GM12865 (cell line): ENCODE measurements at places on chromosomes 1 and 21.

GRCh38 chr1:43348809-43349593, 9.8 kb upstream of the CDC20 start:
- peak; percentile 93 for DNase-seq

GRCh38 chr1:41615981-41616380, 131.5 kb upstream of the EDN2 start:
- no peak for DNase-seq

- DNase-seq: no peak
Measured at GRCh38 chr1:162381383-162381782, at the start of gene C1orf226. Gene C1orf226, plus strand, starts transcription at chr1:162381728. Its CDS starts 174 bp downstream, at chr1:162381902.

GRCh38 chr1:162966613-162967012, 102.5 kb upstream of the RGS4 start:
- no peak for DNase-seq

DNA sequence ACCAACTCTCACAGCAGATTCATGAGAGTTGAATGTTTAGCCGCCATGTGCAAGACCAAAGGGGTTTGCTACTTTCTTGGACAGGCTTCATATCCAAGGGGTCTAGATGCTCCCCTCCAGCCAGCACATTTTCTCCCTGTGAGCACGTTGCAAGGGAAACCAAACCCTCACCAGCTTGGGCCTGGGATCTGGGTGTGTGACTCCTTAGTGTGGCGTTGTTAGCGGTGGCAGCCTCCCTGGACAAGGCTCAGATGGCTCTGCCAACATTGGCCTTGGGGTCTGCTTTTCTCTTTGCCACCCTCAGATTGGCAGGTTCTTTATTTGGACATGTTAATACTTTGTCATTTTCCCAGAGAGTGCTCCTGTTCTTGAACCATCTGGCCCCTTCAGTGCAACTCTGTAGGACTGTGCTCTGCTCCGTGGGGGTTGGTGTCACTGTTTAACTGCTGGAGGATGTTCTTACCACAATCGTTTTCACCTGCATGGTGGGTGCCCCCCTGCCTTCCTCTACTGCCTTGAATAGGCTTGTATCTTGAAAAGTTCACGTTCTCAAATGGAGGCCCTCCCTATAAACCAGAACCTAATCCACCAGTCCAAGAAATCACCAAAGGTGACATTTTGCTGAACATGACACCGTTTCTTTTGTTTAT, 13.4 kb downstream of the ABCG1 start:
- peak; percentile 50 for DNase-seq

GRCh38 chr21:45338311-45339017, 50.8 kb upstream of the POFUT2 start:
- DNase-seq: no peak

DNA sequence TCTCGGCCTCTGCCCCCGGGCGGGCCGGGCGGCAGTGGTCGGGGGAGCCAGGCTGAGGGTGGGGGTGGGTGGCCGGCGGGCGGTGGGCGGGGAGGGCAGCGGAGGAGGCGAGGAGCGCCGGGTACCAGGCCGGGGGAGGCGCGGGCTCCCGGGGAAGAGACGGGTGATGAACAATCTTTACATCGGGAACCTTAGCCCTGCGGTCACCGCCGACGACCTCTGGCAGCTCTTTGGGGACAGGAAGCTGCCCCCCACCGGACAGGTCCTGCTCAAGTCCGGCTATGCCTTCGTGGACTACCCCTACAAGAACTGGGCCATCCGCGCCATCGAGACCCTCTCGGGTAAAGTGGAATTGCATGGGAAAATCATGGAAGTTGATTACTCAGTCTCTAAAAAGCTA, 112.5 kb downstream of the NBPF12 start:
- DNase-seq: no peak

- DNase-seq: no peak
Measured at GRCh38 chr1:14955402-14955801, 198.1 kb upstream of the TMEM51 start.

GRCh38 chr1:240739139-240739538, 127.2 kb upstream of the GREM2 start:
- DNase-seq: no peak

DNA sequence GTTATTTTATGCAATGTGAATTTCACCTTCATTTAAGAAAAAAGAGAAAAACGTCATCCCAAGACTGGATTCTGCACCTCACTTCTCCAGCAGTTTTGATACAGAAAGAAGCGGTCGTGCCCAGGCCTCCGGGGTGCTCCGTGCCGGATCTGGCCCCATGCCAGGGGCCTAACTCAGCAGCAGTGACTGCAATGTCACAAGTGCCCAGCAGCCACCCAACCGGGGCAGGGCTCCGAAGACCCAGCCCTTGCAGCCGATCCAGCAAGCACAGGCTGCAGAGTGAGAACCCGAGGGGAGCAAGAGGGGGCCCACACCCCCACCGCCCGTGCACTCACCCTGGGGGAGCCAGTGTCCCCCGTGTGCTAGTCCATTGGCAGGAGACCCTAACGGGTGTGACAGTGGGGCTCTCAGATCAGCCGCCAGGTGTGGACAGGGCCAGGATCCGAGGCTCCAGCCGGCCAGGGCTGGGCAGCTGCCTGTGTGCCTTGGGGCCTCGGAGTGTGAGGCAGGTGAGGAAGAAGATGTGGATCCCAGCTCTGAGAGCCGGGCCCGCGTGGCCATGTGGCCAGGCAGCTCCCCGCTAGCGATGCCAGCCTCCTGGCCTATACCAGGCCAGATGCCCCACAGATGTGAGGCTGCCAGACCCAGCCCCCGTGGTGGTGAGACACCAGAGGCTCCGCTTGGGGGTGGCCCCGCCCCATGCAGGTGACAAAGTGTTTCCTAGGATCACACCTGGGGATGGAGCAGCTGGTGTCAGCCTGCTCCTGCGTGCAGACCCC, 60.6 kb downstream of the MEGF6 start:
- no peak for DNase-seq

DNA sequence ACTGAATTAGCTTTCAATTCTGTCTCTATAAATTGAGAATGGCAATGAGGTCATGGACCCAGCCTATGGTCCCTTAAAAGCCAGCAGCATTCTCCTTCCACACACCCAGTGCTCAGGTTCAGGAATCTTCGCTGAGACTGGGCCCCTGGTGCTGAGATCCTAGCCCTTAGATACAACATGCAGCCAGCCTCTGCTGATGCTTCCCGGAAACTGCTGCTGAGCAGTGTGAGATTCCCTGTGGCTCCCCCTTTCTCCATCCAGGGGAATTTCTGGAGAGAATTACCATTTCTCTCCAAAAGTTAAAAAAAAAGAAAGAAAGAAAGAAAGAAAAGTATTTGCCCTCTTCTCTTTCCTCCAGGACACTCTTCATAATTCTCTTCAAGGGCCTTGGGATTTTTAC, 31.7 kb upstream of the RALGPS2 start:
- no peak for DNase-seq

DNA sequence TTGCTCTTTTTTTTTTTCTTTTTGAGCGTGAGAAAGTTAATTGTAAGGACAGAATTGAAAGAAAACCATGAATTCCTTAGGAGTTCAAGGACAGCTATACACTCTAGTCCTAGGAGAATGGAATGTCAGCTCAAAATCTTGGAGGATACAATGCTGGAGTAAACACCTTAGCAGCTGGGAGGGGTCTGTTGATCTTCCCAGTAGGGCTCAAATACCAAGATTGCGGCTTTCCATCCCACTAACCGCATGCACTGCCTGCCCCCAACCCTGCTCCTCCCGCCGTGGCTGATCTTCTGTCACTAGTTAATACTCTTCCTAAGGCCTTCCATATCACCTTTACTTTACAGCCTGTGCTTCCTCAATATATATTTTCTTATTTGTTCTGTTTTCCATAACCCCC, 2.6 kb upstream of the PDC start:
- no peak for DNase-seq

DNA sequence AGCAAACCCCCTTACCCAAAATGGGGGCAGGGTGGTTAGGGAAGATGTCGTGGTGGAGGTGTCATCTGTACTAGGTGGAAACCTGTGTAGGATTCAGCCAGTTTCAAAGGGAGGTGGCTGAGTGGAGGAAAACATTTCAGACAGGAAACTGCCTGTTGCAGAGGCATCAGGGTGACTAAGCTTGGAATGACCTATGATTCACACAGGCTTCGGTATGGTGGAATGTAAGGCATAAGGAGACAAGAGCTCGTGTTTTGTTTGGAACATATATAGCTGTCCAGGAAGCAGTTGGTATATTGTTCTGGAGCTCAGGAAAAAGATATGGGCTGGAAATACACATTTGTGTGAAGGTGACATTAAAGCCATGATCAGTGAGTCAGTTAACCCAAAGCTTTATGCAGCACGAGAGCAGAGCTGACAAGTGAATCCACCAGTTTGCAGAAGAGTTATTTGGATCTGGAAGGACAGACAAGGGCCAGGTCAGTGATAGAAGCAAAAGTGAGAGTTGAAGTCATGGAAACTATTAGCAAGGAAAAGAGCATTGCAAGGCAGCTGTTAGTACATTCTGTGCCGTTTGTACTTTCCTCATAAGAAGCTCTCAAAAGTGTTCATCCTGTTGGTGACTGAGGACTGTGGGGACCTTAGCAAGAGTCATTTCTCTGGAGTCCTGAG, 12.2 kb downstream of the UTP25 start:
- no peak for DNase-seq

DNA sequence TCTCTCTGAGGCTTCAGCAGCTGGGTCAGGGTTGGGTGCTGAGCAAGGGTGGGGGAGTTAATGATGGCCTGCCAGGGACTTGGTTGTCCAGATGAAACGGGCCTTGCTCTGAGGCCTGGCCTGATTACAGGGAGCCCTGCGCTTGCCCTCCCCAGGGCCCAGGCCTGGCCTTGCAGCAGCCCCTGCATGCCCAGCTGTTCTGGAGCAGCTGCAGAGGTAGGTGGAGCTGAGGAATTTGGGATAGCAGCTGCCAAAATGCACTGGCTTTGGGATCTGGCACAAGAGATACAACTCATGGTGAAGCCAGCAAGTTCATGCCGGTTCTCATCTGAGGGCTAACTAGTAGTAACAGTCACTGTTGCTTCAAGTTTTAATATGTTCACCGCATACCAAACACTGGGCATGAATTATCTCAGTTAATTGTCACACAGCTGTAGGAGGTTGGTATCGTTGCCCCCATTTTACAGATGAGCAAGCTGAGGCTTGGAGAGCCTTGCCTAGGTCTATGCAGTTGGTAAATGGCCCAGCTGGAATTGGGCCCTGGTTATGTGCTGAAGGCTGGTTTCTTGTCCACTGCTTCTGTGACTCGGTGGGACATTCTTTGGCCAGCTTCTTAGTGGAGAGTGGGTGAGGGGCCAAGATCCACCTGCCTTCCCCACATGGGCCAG, 7.3 kb upstream of the SERINC2 start:
- DNase-seq: no peak

- DNase-seq: no peak
Measured at GRCh38 chr1:55854911-55855310, 639.7 kb upstream of the USP24 start.

GRCh38 chr1:226714148-226714547, 24.9 kb downstream of the ITPKB start:
- DNase-seq: no peak

DNA sequence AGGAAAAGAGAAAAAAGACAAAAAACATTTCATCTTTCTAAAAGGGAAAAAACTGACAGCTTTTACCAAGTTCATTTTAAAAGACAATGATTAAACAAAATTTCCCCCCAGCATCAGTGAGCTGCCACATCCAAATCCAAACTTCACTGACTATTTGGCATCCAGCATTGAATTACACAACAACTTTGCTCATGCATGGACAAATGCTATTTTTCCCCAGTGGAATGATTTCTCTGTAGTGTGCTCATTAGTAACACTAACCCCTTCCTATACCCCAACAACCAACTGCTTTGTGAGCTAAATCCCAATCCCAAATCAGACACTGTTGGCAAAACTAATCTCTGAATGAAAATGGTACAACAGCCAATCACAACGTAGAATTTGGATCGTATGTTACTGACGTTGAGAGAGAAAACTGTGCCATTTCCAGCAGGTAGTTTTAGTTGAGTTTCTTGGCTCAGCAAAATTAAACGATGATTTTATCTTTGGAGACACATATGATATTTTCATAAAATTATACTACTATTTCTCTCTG, 37.9 kb downstream of the PIK3R3 start:
- no peak for DNase-seq

GRCh38 chr1:245085508-245086095, 69.2 kb upstream of the KIF26B start:
- peak; percentile 51 for DNase-seq

DNA sequence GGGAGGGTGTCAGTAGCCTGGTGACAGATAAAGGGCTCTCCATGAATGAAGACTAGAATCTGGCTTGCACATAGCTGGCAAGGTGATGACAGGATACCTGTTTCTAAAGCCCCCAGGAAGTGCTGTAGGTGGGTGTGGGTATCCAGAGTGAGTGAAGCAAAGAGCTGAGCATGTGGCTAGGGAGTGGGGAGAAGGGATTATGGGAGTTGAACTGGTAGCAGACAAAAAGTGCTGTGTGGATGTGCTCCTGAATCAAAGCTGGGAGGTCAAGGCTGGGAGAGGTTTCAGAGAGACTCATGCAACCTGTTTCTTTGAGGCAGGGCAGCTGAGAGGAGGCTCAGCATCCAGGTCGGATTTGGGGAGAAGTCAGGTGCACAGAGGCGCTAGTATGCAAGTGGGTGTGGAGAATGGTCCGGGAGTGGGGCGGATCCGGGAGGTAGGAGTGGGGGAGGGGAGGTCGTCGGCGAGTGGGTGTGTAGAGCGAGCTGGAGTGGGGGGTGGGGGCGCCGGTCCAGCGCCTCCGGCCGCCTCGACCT, 600 bp downstream of the ASTN1 start:
- DNase-seq: no peak

DNA sequence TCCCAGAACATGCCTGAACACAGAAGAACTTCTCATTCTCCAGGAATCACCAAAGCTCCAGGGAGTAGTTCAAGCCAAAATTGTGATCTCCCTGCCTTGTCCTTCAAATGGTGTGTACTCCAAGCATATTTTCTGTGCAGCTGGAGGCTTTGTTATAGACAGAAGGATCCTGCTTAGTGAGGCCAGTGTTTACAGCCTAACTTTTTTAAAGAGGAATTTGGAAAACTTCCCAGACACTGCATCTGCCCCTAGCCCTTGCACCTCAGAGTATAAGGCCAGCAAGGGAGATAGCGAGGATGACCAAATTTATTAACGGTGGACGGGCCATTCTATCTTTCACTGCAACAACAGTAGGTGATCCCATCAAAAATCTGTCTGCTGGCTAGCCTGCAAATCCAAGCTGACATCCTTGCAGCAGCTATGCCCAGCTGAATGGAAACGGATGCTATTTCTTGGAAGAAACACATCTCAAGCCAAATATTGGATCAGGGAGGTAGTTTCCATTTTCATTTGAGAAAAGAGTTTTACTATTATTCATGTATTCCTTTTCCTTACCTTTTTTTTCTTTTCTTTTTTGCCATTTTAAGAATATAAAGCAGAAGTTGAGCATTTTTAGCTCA, 249.8 kb downstream of the USH2A start:
- no peak for DNase-seq

GRCh38 chr1:117894078-117894477, 35.3 kb downstream of the GDAP2 start:
- no peak for DNase-seq

GRCh38 chr21:43208561-43209332, 39.9 kb downstream of the CRYAA start:
- no peak for DNase-seq

GRCh38 chr1:110746644-110747259, 72.0 kb upstream of the KCNA3 start:
- peak; percentile 72 for DNase-seq
